ENCODE measurements at places on chromosomes 5 and 9.

DNA sequence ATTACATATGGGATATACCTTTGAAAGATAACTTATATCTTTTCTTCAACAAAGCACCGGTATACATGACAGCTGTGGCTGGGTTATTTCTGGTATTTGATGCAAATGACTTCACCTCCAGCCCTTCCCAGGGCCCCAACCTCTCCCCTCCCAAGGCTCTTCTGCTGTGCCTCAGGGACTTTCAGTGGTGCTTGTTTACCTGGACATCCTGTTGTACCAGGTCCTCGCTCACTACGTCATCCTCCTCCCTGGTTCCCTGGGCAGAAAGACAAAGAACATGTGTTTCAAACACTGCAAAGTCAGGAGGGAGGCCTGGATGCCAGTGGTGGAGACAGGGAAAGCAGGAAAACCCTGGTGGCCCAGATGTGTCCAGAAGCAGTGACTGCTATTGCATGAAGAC lies 23.4 kb downstream of the ANXA6 start:
- no peak for DNase-seq

DNA sequence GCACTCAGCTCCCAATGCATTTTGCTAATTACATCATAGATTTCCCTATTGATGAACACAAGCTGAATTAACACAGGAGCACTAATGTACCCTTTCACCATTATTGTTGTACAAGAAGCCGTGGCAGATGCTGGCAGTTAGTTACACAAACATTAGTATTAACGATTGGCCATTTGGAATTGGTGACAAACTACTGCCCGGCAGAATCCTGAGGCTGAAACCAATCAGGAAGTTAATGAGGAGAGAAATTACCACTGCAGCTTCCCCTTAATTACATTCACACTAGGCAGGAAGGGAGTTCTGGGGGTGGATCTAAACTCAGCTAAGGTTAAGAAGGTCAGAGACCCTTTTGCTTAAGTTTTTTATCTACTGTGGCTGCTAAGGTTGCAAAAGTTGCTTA lies 9.6 kb upstream of the DMRT3 start:
- DNase-seq, result peak; percentile 94

- DNase-seq, result no peak
Observed at GRCh38 chr9:4425319-4426045, 64.8 kb upstream of the SLC1A1 start.

- no peak for DNase-seq
Observed at GRCh38 chr9:127983847-127984289, 3.1 kb upstream of the EEIG1 start.

DNA sequence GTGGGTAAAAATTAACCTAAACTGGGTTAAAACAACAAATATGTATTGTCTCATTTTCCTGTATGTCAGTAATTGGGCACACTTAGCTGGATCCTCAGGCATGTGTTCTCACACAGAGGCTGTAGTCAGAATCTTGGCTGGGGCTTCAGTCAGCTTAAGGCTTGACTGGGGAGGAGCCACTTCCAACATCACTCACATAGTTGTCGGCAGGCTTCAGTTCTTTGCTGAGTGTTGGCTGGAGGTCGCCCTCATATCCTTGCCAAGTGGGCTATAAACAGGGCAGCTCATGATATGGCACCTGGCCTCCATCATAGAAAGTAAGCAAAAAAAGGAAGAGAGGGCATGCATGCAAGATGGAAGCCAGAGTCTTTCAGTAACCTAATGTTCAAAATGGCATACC lies 173.0 kb downstream of the GIN1 start:
- no peak for DNase-seq

DNA sequence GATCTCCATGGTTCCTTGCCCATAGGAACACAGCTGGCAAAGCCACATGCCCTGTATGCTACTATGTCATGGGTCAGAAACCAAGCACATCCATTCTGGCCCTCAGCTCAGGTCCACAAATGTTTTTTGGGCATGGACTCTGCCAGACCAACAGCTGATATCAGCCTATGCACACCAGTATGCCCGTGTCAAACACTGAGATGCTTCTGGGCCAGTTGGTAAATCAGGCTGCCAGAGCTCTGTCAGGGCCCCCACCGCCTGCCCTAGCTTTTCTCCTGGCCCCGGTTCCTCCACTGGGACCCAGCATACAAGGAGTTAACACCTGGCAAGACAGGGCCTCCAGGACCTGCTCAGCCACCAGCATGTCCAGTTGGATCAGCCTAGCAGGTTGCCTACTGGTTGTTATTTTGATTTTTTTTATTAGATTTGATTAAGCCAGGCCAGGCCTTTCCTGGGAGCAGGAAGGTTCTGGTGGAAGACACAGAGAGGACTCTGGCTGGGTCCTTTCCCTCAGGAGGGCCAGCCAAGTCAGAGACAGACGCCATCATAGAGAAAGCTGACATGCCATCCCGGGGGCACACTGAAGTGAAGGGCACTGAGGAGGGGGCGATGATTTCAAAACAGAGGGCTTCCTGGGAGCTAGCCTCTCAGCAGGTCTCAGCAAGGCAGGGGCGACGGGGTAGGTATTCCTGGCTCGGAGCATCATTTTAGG lies 65.8 kb downstream of the TSTD2 start:
- no peak for DNase-seq

GRCh38 chr5:125011419-125011818 lies 265.0 kb upstream of the ZNF608 start:
- DNase-seq, result no peak

- DNase-seq, result no peak
Observed at GRCh38 chr9:97744710-97745708, 47.9 kb upstream of the XPA start.

DNA sequence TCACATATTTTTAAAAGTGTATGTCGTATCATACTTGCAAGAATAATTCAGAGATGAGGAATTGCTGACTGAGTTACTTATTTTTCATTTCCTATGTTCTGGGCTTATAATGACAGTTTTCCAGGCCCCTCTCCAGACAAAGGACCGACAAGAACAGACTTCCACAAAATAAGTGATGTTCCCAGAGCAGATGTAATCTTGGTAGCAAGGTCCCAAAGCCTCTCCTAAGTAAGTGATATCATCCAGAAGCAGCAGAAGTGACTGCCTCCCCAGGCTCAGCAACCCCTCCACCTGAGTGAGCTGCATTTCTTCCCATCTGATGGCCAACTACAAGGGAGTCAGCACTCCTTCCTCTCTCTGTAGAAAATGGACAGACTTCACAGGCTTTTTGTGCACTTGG lies 57.1 kb downstream of the SEMA6A start:
- no peak for DNase-seq

DNA sequence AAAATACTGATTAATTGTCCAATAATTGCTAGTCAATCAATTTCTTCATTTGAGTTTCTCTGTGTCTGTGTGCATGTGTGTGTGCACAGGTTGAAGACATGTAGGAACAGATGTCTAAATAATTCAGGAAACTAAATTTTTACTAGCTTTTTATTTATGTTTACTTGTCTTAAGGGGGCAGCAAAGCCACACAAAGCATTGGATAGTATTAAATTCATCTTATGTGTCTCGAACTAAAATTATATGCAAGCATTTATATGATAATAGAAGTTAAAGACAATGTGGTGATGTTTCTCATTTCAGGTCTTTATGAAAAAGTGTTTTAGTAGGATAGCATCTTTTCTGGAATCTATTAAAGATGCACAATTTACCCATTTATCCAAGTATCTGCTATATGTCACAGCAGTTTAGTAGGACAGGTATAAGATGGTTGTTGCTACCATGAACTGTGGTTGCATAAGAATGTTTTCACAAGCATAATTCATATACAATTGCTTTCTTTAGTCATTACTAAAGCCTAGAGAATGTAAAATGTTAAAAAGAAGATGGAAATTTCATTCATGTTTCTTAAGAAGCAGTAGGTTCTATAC lies 784.6 kb upstream of the NUDT12 start:
- no peak for DNase-seq

DNA sequence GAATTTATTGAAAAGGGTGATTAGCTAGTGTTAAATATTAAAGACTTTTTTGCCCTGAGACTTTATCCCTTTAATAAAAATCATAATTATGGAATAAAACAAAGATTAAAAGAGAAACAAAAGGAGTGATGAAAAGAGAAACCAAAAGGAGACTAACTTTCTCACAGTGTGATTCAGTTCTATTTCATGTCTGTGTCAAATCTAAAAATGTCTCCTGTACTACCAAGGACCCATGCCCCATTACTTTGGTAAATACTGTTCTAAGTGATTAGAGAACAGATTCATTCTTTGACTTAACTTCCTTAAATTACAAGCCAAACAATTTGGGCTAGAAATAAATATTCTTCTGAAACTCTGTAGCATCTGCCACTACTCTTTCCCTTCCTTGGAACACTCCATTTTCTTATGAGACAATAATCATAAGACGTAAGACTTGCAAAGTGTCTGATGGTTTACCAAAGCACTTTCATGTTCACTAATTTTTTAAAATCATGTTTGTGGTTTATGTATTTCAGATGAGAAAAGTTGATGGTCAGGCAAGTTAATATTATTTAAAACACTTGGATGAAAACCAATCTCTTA lies 319.0 kb downstream of the EBF1 start:
- DNase-seq, result no peak

- peak; percentile 44 for DNase-seq
Observed at GRCh38 chr5:74017786-74018211, 391.8 kb downstream of the ARHGEF28 start.

Measured in NCI-H1930 (cell line).